Trophoblast cell (in vitro differentiated cells and primary cell): ENCODE measurements at places on chromosomes 7 and 10.
A peak's percentile ranks its signal among the peaks of the same experiment; 100 is the strongest.

DNA sequence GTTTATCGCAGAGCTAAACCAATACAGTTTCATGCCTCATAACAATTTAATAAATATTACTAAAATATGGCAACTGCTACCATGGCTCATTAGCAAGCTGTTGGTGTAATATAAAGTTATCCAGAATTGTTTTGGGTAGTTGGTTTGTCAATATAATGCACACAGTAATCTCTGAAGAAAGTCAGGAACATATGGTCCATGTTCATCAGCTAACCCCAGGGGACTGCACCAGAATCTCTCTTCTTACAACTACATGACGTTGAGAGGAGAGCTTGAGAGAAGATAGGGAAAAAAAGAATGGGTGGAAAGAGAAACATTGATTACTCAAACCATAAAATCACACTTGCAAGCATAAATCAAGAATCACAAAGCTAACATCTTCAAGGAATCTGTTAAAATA, 333.7 kb downstream of the NRG3 start:
- DNase-seq: no peak

GRCh38 chr7:79806161-79806734, 328.4 kb upstream of the GNAI1 start:
- peak; percentile 29 for DNase-seq

GRCh38 chr7:38550836-38551235, 80.3 kb downstream of the AMPH start:
- DNase-seq: no peak

- DNase-seq: no peak
These were observed 574.5 kb downstream of the TYW1 start for GRCh38 chr7:67571026-67571545.

DNA sequence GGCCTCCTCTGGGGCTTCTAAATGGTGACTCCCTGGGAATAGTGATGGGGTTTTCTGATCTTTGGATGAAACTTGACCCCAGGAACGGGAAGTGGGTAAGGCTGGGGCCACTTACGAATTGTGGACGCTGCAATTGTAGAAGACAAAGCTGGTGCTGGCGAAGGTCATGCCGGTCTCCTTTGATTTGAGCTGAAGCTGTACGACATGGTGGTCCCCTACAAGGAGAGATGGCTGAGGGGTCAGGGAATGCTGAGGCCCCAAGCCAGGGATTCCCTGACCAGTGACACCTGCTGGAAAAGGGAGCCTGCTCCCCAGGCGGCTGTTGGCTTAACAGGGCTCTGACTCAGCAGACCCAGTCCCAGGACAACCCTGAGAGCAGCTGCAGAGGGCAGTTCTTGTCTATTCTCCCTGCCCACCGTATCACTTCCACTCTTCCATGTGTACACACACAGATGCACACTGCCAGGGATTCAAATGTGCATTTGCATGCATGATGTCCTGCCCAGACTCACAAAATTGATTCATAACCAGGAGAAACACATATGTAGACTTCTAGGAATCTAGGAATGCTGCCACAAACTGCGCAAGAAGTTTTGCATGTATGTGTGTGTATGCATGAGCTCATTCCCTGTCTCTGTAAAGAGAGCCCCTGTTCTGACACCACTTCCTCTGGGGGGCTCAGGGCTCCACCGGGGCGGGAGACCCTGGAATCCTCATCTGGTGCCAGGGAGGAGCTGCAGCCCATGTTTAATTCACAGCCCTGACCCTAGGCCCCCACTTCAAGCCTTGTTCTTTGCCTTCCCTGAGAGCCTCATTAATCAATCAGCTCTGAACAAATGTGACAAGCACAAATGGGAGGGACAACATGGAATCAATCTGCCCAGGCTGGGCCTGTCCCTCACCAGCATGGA, 350.0 kb downstream of the PLXNA4 start:
- no peak for DNase-seq

DNA sequence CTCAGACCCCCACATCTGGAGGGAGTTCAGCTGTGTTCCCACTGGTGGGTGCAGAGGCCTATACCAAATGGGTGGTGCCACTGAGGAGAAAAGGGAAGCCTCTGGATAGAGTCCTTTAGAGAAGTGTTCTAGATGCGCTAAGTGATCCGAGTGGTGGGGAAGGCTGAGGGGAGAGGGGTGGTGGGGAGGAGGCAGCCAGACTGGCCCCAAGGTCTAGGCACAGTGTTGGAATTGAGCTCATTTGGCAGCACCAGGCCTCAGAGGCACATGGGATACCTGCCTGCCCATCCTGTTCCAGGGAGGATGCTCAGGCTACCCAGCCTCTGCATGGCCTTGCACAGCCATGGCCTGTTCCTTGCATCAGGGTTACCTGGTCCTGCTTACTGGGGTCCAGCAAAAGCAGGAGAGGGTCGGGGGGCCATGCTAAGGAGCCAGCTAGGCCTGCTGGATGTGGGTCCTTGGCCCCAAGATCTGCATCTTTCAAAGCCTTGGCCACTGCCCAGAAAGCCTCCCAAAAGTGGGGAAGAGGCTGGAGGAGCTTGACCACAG, 99.6 kb downstream of the NEURL1 start:
- no peak for DNase-seq

DNA sequence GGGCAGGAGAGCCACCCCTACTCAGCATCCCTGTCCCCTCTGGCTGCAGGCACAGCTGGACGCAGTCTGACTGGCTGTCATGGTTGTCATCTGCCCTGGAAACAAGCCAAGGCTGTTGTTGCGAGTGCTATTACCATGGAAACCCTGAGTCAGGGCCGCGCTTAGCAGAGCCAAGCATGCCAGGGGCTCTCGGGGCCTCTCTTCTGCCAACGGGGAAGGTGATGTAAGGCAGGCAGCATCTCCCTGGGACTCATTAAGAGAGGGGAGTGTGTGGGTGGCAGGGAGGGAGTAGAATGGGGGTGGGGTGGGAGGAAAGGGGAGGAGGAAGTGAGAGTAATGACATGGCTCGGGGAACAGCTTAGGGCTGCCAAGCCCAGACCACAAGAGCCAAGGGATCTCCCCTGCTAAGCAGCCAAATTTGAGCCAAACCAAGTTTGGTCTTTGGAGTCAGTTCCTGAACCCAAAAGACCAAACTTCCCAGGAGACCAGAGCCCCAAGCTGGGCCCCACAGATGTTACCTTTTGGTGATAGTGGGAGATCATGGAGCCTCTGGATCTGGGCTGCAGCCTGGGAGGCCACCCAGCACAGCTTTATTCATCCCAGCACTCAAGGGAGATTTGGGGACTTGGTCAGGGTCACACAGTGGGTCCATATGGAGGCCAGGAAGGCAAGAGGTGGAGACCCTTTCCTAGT, 67.6 kb downstream of the TMEM130 start:
- DNase-seq: peak; percentile 79

DNA sequence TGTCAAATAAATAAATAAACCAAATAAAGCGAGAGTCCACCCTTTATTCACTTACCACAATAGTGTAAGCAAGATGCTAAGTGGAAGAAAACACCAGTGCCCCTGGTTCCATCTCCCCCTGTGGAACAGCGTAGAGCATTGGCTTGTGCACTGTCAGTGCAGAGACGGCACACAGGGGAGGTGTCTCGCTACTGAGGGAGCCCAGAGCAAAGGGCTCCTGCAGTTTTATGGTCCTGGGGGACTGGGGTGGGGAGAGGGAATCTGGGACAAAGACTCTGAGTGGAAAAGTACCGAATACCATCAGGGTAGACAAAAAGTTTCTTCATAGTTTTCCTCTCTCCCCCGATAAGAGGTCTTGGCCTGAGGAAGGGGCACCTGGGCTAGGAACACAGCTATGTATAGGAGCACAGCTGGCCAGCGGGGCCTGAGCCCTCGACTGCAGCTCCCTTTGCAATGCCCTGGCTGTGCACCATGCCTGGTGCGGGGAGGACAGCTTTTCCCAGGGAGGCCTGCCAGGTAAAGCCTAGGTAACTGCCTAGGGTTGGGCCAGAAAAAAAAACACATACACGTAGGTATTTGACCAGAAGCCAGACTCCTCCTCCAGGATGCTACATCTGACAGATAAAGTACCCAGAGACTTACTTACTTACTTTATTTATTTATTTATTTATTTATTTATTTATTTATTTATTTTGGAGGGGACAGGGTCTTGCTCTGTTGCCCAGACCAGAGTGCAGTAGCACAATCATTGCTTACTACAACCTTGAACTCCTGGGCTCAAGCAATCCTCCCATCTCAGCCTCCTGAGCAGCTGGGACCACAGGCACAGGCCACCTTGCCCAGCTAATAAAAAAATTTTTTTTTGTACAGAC, 88.8 kb upstream of the KIF5B start:
- DNase-seq: no peak

- DNase-seq: no peak
These were observed 84.4 kb downstream of the LRRC4 start for GRCh38 chr7:127946847-127947246.

- DNase-seq: no peak
These were observed 63.4 kb upstream of the GSDME start for GRCh38 chr7:24820730-24821044.

GRCh38 chr7:155997431-155998327, 185.4 kb upstream of the SHH start:
- no peak for DNase-seq

DNA sequence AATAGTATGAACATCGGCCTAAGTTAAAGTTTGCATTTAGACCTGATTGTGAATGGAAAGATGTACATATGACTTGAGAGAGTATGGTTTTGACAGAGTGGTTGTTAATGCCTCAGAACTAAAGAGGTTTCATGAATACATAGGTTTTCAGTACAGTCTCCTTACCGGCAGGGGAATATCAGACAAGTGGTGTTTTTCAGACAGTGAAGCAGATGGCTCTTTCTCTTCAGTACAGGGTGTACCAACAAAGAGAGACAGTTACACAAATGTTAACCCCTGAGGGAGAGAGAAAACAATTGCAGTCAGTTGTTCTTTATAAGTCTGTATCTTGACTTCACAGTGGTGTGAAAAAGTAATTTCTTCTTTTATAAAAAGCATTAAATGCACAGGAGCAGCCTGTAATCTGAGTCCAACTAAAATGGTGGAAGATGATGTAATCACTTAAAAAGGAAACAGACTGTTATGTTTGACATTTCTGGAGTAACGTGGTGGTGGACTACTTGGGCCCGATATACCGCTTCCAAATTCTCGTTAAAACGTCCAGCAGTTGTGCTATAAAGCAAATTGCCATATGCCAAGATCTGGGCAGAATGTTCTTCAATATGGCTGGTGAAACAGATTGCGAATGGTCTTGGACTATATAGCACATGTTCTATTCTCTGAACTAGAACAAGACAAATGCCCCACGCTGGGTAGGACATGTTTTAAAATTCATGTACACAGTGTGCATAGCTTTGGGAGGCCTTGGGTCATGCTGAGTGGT, 69.2 kb downstream of the SDK1 start:
- no peak for DNase-seq

- no peak for DNase-seq
These were observed 132.0 kb upstream of the SVIL start for GRCh38 chr10:29766753-29767152.

GRCh38 chr7:52684388-52684787, 351.0 kb upstream of the POM121L12 start:
- DNase-seq: no peak

GRCh38 chr10:5942474-5942873, 34.9 kb downstream of the IL15RA start:
- no peak for DNase-seq

GRCh38 chr7:112020800-112021199, 185.4 kb downstream of the DOCK4 start:
- no peak for DNase-seq

DNA sequence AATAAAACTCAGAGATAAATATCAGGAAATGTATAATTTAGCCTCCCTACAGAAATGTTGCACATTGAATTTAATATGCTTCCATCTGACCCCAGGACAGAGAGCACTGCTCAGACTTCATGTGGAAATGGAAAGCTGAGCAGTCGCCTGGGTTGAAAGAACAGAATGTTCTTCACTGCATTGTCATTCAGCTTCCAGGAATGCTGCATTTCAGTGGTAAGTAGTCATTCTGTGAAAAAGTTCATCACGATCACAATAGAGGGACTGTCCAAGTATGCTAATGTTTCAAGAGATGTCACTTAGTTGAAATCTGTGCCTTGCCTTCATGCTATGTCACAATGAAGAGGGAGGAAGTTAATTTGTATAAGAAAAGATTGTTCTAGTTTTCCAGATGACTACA, 147.3 kb downstream of the NRCAM start:
- peak; percentile 67 for DNase-seq

- no peak for DNase-seq
These were observed 27.2 kb downstream of the EBF3 start for GRCh38 chr10:129936923-129937300.

DNA sequence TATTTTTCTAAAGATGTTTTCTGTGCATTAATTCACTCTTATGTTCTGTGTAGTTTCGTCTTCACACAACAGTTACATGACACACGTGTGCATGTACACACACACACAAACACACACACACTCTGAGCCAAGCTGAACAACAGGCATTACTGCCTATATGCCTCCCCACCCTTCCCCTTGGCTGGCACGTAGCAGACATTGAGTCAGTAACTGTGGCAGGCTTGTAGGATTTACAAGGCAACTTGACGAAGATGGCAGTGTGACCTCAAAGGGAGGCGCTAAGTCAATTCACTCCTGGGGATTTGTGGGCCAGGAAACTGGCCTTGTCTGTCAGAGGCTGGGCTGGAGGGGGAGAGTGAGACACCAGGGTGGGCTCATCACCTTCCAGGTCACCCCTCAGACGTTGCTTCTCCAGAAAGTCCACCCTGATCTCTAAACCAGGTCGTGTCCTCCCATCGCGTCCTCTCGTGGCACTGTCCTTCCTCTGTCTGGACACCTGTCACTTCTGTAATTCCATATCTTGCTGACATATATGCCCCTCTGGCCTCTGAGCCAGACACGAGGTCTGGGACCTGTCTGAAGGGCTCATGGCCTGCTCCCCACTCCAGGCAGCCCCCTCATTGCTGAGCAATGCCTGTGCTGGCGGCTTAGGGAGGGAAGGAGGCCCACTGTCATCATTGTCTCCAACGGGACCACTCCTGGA, 41.1 kb upstream of the INPP5A start:
- DNase-seq: no peak

- no peak for DNase-seq
These were observed 21.1 kb downstream of the DRGX start for GRCh38 chr10:49374740-49375139.

- peak; percentile 57 for DNase-seq
These were observed 28.7 kb downstream of the FRMD4A start for GRCh38 chr10:14302035-14302434.

DNA sequence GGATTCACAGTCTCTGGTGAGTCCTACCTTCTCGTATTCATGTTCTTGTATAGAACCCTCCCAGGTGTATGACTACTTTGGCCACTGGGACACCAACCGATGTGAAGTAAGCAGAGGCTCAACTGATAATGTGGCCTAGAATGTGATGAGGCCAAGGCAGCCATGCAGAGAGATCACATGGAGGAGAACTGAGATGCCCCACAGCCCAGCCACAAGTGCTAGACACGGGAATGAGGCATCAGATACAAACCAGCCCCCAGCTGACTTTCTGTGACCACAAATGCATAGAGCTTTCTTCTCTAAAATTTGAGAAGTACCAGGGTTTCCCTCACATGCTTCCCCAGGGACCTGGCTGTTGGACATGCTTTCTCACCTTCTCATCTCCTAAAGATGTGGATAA, 375.7 kb downstream of the CCSER2 start:
- no peak for DNase-seq

- DNase-seq: peak; percentile 65
These were observed at the start of gene CAV2 for GRCh38 chr7:116499168-116500077. Gene CAV2, plus strand, starts transcription at chr7:116499738. Its CDS starts 44 bp downstream, at chr7:116499782.
